Neuronal stem cell (in vitro differentiated cells): ENCODE measurements at places on chromosomes 4 and X.

- no peak for DNase-seq
These were observed 3.8 kb upstream of the CITED1 start for GRCh38 chrX:72309297-72310071.

GRCh38 chr4:6307891-6308290 lies 38.2 kb downstream of the WFS1 start:
- no peak for DNase-seq

DNA sequence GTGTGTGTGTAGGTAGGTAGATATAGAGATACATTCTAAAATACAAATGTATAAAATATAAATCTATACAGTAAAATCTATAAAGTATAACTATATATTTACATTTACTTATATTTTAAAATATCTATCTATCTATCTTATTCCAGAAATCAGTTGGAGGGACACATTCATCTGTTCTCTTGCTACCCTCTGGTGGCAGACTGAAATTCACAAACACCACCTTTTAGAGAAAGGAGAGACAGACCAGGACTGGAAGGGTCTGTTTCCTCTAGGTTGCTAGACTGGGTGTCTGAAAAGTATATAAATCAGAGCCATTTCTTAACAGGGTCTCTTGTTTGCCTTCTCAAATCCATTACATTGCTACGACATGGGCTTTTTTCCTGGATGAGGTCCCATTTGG lies 343.0 kb downstream of the OPHN1 start:
- DNase-seq: no peak

GRCh38 chr4:99827454-99827853 lies 10.8 kb downstream of the DAPP1 start:
- DNase-seq: no peak

GRCh38 chrX:39750848-39751247 lies 346.9 kb downstream of the BCOR start:
- no peak for DNase-seq

GRCh38 chrX:154775419-154776349 lies 13.0 kb downstream of the DKC1 start:
- DNase-seq: no peak

- no peak for DNase-seq
These were observed 321.5 kb downstream of the NLGN4X start for GRCh38 chrX:5907207-5907606.

GRCh38 chrX:54641530-54641929 lies 111.5 kb downstream of the GNL3L start:
- DNase-seq: no peak

DNA sequence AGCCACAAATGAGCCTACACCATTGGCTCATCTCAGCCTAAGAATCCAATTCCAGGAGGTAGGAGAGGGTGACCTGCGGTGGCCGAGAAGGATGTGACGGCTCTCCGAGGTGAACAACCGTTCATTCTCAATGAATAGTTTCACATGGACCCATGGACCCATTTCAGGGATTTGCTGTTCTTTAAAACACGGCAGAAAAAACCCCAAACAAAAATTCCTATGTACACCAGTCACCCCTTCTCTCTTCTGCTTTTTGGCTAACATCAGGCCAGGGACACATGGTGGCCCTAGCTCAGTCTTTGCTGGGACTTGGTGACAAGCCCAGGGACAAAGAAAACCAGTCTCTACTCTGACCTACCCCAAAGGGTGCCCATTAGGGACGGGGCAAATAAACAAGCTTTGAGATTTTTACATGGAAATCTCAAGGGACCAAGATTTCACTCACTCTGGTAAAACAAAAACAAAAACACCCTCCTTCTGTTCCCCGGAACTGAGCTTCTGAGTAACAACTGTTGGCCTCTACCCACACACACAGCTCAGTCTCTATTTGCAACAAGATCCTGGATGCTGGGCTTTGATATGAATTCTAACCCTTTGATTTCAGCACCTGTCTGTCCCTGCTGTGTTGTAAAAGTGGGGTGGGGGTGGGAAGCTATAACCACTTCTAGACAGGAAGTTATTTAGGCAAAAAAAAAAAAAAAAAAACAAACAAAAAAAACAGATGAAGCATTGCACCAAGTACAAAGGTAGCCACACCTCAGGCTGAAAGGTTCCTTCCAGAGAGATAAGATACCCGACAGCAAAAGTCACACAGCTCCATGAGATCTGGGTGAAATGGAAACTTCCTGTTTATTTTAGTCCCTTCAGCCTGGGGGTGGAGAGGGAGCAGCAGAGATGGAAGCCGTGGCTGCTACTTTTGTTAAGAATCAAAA lies 49.0 kb downstream of the DDX3X start:
- DNase-seq: no peak

DNA sequence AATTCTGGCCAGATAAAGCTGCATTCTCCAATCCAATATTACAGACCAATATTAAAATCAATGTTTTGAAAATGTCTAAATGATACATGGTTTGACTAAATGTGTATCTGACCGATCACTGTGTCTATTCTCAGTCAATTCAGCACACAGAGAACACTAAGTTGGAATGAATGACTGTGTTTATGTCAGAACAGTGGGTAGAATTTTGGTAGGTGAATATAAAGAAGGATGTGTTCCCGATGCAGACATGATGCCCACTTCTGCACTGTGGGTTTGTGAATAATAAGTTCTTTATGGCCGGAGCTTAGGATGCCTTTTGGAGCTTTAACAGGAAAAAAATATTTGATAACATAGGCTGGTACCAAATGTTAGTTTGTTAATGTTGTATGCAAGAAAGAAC lies 113.2 kb upstream of the GIMD1 start:
- no peak for DNase-seq

DNA sequence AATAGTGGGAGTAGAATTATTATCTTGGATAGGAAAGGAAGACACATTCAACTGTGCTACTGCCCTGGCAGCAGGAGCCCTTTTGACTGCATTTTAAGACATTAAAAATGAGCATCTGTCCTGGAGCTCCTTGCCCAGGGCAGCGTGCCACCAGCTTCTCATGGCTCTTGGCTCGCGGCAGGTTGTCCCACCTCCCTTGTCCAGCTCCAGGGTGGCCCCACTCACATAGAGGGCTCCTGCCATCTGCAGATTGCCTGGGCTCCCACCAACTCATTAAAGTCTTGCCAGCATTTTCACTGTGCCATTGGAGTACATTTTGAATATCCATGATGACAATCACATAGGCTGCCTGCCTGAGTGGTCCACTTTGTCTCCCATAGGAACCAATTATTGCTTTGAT lies 27.0 kb downstream of the CLCN4 start:
- DNase-seq: no peak

DNA sequence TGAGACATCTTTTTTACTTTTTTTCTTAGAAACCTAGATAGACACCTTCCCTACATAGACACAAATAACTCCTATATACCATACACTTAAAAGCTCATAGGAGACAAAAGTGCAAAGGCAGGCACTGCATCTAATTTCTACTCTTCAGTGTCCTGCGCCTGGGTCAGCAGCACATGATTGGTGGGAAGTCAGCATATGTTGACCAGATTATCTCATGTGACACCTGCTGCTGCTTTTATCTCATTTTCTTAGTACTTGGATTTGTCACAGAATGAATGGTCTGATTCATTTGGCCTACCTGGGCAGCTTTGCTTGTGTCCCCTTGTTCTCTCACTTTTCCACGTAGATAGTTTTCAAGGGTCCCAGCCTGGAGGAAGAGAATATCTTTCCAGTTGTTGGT lies 24.9 kb upstream of the LNX1 start:
- DNase-seq: no peak

DNA sequence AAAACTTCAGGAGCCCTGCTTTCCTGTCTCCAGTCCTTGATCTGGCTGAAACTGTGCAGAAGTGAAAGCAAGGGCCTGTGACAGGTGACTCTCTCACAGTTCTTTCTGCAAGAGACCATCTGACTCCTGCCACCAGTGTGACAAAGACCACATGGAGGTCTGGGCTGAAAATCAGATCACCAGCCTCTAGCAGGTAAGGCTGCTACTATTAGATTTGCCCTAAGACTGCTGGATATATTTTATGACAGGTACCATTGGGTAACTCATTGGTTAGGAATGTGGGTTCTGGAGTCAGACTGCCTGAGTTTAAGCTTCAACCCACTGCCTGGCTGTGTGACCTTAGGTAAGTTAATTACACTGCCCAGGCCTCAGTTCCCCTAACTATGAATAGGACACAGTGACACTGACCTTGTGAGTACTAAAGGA lies 163.3 kb upstream of the SLC7A11 start:
- DNase-seq: no peak

- no peak for DNase-seq
These were observed 1.2 kb upstream of the ELF4 start for GRCh38 chrX:130111220-130112154.

DNA sequence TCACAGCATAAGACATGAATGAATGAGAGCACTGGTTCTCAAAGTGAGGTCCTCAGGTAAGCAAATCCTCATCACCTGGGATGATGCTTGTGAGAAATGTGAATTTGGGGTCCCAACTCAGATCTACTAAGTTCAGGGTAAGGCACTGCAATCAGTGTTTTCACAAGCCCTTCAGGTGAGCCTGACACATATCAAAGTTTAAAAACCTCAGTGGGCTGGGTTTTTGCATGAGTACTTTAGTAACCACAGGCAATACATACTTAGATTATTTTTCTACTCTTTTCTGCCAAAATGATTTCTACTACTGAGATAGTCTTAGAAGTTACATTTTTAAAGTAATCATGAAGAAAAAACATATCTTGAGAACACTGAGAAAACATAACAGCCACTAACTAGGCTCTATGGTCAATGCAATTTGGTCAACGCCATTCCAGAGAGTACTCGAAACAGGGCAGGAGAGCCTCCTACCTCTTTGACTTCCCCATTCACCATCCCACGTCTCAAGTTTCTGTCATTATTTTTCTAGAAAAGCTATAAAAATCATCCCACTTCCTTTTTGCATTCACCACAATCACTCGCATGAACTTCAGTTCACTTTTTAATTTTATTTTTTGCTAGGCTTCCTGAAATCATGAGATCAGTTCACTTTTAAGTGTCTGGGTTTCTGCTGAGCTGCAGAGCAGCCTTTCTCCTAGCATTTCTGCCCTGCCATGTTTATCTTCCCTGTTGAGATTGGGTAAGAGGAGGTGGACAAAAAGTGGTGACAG lies 73.8 kb downstream of the MFAP3L start:
- no peak for DNase-seq

DNA sequence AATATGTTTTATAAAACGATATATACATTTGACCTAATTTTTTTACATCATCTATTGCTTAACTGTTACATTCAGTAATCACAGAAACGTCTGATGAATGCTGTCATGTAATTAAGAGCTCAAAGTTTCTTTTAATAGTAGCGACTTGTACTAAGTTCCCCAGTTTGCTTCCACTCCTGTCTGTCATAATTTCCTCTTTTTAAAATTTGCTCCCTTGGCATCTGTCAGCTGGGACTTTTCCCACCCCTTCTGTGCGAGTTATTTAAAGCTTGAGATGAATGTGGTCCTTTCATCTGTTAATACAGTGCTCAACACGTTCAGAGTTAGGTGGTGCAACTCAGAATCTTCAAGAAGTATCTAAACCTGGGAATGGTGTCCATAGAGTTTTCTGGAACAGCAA lies 1.2 kb downstream of the RAP1GDS1 start:
- DNase-seq: no peak

DNA sequence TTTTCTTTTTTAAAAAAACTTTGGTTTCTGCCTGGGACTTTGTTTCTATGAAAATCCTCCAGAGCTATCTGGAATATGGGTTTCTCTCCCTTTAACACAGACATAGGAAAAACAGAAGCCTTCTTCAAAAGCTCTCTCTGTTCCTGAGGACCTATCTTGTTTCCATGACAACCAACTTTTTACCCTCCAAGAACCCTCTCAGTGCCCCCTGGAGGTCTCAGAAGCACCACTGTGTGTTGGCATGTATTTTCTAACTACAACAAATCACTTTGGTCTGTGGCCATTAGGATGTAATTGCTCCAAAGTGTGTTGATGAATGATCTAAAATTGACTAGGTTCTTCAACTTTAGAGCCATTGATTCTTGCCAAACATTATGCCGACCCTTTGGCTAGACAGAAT lies 1331.6 kb downstream of the ADGRL3 start:
- DNase-seq: no peak

DNA sequence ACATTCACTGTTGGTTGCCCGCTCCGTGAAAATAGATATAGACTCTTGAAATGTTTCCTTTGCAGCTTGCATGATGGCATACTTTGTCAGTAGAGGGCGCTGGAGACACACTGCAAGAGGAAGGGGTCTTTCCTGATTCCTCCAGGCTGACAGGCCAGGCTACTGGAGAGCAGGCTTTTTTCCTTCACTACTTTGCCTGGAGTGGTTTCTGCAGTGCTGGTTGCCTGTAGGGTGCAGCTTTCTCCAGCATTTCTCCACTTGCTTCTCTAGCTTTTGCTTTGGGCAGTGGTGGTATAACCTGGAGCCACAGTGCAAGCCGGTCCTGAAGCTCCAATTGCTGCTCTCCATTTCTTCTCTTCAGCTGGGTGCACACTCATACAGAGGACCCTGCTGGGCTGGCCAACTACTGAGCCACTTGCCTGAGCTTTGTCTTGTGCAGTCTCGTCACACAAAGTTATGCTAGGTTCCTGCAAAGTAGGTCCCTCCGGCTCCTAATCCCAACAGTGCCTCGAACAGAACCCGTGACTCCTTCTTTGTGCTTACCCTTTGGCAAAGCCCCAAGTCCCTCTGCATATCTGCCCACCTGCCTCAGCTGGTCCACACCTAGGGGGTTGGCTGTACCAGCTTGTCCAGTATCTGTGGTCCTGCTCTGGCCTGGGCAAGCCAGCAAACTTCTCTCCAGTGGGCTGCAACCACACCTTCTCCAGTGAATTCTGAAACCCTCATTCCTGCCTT lies 46.3 kb downstream of the RASSF6 start:
- peak; percentile 84 for DNase-seq

DNA sequence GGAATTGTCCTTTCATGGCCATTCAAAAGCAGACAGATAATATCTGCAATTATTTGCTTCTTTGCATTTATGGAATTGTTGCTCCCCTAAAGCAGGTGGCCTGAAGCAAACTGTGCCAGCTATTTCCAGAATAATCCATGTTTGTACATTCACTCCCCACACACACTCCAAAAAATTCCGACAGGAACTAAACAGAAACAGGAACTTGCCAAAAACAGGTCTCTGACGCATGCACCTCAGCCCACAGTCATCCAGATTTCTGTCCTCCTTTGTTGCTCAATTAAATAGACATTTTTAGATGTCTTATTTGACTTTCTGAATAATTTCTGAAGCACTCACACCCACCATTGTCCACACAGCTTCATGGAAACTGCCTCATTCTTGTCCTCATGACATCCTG lies 71.5 kb upstream of the EDNRA start:
- no peak for DNase-seq

GRCh38 chr4:79015411-79015810 lies 76.2 kb upstream of the PAQR3 start:
- no peak for DNase-seq

DNA sequence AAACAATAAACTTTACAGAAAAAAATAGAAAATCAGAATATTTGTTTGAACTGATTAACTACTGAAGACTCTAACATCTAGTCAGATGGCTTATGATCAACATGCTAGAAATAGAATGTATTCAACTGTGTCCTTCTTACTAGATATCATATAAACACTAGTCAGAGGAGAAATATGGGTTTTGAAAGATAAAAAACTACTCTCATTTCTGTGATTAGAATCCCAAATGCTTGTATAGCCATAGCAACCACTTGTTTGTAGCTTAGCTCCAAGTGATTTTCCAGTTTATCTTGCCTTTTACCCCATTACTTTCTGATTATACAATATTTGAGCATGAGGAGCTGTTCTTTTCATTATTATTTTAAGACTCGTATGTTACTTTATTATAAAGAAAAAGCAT lies 31.2 kb downstream of the USP38 start:
- no peak for DNase-seq
